ENCODE measurements at places on chromosomes 12 and 14.

DNA sequence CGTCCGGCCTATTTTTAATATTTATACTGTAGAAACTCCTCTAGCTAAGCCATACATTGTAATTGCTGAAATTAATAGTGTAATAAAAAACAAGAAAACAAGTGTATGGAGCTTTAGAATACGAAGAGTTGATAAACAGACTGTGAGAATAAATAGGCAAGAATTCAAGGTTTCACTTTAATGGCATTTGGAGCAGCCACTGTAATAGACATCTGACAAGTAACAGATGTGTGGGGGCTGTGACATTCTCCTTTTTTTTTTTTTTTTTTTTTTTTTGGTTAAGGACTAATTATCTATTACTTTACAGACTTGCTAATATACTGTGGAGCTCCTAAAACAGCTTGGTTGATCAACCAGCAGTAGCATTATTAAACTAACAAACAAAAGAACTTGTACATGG lies 42.1 kb upstream of the CFAP54 start:
- DNase-seq, result no peak

- no peak for DNase-seq
Measured at GRCh38 chr14:70909733-70910614, 2.7 kb downstream of the PCNX1 start.

- DNase-seq, result no peak
Measured at GRCh38 chr12:9367828-9368227, 159.6 kb upstream of the PZP start.

- DNase-seq, result no peak
Measured at GRCh38 chr14:22932146-22932545, 3.0 kb upstream of the PRMT5 start.

GRCh38 chr14:103450416-103450815 lies 65.2 kb downstream of the MARK3 start:
- DNase-seq, result no peak

DNA sequence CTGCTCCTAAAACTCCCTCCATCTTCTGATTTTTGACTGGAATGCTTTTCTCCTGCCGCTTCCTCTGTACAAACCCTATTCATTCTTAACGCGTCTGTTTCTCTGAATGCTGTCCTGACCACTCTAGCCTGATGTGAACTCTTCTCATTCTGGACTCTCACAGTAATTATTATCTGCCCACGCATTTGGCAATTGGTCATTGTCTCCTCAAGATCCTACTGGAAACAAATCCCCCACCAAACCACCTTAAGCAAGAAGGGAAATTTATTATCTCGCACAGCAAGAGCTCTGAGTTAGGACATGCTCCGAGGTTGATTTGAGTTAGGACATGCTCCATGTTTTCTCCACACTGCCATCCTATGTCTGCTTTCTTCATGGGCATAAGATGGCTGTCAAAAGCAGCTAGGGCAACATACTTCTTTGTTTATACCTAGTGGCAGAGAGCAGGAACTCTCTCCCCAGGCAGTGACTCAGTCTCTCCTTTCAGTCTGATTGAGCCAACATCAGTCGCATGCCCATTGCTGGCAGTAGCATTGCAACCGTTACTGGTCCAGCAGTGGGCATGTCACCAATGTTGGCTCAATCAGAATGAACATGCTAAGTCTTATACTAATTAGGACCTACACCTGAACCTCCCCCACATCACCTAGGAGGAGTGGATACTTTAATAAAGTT lies 102.2 kb downstream of the SSPN start:
- no peak for DNase-seq

GRCh38 chr12:128928361-128928760 lies 75.1 kb downstream of the GLT1D1 start:
- DNase-seq, result no peak

DNA sequence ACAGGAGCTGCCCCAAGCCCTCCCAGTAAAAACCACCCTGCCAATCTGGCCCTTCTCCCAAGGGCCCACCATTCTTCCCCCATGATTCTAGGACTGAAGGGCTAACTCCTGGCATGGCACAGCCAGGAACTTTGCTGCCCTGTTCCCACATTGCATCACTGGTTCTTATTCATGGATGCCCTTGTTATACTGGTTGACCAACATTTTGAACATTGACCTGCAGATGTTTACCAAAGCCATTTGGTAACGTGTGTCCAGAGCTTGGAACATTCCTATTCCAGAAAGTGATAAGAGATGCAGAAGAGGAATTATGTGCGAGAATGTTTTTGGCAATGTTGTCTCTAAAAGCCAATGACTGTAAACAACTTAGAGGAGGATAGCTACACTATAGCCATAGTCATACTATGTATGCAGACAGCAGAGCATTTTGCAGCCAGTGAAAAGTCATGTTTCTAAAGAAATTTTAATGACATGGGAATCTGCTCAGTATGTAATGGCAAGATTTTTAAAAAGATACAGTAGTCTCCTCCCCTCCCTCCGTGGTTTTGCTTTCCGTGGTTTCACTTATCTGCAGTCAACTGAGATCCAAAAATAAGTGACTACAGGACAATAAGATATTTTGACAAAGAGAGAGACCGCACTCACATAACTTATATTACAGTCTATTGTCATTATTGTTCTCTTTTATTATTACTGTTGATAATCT lies 108.8 kb downstream of the DAAM1 start:
- DNase-seq, result no peak

DNA sequence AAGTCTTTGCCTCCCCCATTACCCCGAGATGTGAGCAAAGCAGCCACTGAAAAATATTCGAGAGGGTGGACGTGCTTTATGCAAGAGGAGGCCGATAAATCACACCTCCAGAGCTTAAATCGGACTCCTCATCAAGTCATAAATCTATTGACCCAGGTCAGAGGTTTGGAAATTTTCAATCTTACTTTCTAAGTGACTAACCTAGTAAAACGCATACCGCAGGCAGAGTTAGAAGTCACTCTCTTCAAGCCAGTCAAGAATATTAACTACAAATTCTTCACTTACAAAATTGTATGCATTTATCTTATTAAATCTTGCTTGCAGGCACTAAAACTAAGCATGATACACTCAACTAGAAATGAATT lies 34.9 kb downstream of the GPHB5 start:
- no peak for DNase-seq

- peak; percentile 23 for DNase-seq
Measured at GRCh38 chr14:55339770-55340169, 68.5 kb downstream of the FBXO34 start.

DNA sequence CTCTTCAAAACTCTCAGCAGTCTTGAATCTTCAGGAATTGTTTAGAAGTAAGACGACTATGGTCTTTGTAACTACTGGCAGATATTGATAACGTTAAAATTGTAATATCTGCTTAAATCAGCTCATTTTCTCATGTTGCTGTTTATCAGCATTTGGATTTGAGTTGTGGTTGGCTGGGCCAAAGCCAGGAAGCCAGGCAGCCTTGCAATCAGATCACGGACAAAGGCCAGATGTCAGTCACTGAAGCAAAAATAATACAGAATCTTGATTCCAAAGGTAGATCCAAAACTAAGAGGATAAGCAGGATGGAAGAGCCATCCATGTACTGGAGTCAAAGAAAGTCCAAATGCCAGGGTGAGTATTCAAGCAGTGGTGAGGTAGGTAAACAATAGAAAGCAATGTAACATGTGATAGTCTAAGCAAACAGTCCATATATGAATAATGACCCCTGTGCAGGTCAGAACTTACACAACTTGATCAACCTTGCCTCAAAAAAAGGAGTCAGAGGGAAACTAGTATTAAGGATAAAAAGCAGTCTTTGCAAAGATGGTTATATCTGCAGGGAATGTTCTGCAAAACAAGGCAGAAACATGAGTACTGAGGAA lies 95.8 kb upstream of the RAP1B start:
- DNase-seq, result no peak

- peak; percentile 85 for DNase-seq
Measured at GRCh38 chr14:105489542-105490266, 1.3 kb upstream of the TEDC1 start.

- DNase-seq, result no peak
Measured at GRCh38 chr14:58315606-58316005, 17.3 kb downstream of the ARID4A start.

DNA sequence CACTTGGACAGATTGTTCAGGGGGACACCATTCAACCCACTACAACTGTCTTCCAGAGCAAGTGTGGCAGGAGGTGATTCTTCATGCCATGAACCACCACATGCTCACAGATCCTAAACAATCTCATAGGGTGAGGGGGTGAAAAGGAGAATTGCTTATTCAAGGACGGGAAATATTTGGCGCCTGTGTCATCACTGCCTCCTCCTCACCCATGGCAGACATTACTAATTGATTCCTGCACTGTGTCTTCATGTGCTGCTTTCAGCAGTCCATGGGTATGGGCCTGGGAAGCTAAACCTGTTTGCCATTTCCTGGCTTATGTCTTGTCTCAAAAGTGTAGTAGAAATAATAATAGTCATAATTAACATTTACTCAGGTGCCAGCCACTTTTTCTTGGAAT lies 31.3 kb downstream of the MMAB start:
- DNase-seq, result no peak

DNA sequence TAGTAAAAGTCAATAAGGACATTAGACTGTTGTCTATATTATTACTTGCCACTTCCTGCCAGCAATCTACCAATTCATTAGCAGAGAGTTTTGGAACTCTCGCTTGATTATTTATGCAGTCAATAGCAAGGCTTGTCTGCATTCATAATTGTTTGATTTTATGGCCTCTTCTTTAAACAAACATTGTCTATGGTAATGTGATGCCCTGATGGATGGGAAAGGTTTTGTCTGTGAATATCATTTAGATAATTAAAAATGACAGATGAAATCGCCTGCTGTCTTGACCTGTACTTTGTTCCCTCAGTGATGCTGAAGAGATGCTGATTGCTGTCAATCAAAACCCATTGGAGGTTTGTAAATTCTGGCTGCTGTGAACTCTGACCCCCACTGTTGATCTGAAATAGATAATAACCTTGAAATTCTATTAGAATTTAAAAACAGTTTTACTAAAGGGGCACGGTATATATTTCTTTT lies 455.3 kb downstream of the NPAS3 start:
- DNase-seq, result no peak

GRCh38 chr12:90972226-90972625 lies 17.2 kb upstream of the CCER1 start:
- no peak for DNase-seq

GRCh38 chr12:125983094-125983783 lies 918.0 kb downstream of the AACS start:
- no peak for DNase-seq

- DNase-seq, result no peak
Measured at GRCh38 chr14:99718811-99719192, 34.7 kb downstream of the CYP46A1 start.

- no peak for DNase-seq
Measured at GRCh38 chr12:81150382-81150781, 72.5 kb downstream of the ACSS3 start.
